Progenitor cell of endocrine pancreas (in vitro differentiated cells): ENCODE measurements at places on chromosomes 12 and 14. TPM values are rescaled to one million over a fixed set of nuclear protein-coding genes. Genes with fewer than 3 reads are reported as not detected.

Gene ACTN1
- total RNA-seq, result 92.6 and 105 TPM in 2 replicates

DNA sequence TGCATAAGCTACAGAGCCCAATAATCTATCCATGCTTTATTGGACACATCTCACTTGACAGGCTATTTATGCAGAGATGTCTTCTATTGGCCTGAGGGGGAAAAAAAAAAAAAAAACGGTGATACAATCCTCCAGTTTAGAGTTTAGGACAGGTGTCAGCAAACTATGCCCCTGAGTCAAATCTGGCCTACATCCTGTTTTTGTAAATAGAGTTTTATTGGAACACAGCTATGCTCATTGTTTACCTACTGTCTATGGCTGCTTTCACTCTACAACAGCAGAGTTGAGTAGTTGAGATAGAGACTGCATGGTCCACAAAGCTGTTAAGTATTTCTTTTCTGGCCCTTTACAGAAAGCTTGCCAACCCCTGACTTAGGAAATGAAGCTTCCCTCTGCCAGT, 403.1 kb downstream of the C12orf75 start:
- no peak for DNase-seq

Gene TPPP2
- total RNA-seq, result 0.84 TPM in 1 of 2 replicates, not detected in the other

Gene MSRB3
- total RNA-seq, result 1.1 and 1.5 TPM in 2 replicates

Gene FLVCR2
- 1.0 and 6.3 TPM in 2 replicates for total RNA-seq

- DNase-seq, result no peak
Measured at GRCh38 chr12:44285321-44285960, 449.6 kb downstream of the TMEM117 start.

- no peak for DNase-seq
Measured at GRCh38 chr14:65210118-65210821, 108.0 kb upstream of the MAX start.

DNA sequence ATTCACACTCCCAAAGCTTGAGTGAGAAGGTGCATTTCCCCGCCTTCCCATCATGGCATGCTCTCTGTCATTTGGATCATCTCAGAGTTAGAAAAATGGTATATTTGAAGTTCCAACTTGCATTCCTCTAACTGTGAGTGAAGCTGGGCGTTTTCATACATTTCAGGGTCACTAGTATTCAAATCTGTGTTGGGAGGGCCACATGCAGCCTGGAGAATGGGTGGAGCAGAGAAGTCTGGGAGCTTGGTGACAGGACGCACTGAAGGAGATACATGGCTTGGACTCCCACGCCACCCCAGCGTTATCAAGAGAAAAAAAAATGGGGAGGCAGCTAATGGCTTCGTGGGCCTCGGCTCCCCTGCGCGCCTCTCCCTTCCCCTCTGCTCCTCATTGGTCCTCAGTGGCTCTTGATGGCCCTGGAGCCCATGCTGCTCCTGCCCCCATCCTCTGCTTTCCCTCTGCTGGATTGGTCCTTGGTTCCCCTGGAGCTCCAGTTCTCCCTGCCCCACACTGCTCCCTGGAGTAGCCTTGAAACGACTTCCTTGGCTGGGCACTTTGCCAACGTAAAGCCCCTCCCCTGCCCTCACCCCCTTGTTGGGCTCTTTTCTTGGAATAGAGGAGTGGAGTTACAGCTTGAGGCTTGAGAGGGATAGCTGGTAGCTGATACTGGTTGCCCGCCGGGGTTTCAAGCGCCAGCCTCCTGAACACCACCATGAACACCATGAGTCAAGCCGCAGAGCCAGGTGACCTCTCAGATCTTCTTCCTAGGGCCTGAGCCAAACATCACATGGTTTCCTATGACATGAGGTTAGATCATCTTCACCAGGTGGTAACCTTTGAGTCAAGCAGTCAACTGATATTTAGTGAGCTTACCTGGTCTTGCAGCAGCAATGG, 139.6 kb downstream of the PRKCH start:
- no peak for DNase-seq

Gene APOF
- not detected in 2 replicates for total RNA-seq

- no peak for DNase-seq
Measured at GRCh38 chr14:38775986-38776385, 327.0 kb downstream of the SEC23A start.

Gene RBP5
- 5.8 and 7.6 TPM in 2 replicates for total RNA-seq

Gene ACOT6
- total RNA-seq, result not detected in 2 replicates

Gene GDF3
- total RNA-seq, result not detected in 2 replicates

Gene CLECL1
- total RNA-seq, result not detected in 2 replicates

- DNase-seq, result no peak
Measured at GRCh38 chr12:14694970-14695369, 1.4 kb downstream of the GUCY2C start.

Gene C12orf60
- 2.7 and 3.5 TPM in 2 replicates for total RNA-seq

DNA sequence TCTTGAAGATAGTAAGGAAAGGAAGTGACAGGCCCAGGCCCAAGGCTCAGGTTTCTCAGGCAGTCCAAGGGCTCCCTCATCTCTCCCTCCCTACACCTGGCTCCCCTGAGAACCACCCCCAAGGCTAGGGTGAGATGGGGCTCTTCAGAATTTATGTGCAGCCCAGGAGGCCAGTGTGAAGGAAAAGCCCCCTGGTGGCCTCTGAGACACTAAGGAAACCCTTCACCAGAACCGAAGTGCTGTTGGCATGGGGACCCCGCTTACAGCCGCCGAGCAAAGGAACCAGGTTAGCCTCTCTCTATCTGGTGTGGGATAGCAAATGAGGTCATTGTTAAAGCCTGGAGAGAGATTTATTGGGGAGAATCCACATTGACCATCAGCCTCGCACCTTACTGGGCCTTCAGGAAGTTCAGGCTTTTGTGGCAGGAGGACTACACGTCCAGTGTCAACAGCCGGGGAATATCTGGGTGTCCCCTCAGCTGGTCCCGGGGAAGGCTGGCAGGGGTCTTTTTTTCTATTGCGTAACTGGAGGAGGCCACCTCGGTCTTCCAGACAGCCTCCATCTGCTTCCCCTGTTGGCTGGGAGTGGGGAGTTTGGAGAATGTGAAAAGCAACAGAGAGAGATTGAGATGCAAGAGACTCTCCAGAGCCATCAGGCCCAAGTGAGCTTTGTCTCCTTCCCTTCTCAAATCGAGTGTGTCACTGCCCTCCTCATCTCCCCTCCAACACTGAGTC, 18.1 kb downstream of the FAM186B start:
- DNase-seq, result no peak

- no peak for DNase-seq
Measured at GRCh38 chr12:131230340-131231031, 276.8 kb downstream of the ADGRD1 start.

GRCh38 chr12:26534071-26534470, 298.9 kb downstream of the ITPR2 start:
- DNase-seq, result no peak

DNA sequence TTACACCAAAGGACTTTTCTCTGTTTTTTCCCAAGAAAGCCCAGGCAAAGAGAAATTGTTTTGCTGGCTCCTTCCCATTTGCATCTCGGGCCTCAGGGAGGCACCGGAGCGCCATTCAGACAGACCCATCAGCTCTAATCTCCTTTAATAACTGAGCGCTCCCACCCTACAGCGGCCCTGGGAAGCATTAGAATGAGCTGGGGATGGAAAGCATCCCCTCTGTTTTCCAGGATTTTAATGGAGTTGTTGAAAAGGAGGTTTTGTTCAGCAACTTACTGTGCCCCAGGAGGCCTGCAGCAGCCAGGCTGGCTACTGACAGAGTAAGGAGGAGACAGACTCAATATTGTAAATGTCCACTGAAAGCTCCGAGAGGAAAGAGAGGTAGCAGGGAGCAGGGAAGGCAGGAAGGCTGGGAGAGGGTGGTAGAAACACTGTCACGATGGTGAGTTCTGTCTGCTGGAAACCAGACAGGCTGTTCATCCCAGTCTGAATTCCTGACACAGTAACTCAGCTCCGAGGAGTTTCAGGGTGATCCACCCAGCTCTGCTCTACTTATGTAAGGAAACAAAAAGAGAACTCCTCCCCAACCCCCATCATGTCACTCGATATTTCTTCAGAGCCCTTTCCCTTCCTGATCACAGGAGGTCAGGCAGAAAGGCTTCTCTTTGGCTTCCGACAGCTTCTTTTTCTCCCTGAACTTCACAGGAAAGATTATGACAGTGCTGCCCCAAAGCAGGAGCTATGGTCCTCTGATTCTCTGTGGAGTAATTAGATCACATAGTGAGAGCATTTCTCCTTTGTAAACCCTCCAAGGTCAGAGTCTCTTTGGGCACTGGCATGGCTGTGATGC, 62.5 kb upstream of the TMEM132D start:
- DNase-seq, result no peak

- no peak for DNase-seq
Measured at GRCh38 chr14:81298122-81298521, 77.4 kb upstream of the GTF2A1 start.

- DNase-seq, result no peak
Measured at GRCh38 chr14:96268431-96269358, 12.7 kb downstream of the BDKRB1 start.
